ENCODE measurements at places on chromosomes 6 and 20. TPM values are rescaled to one million over a fixed set of nuclear protein-coding genes. Genes with fewer than 3 reads are reported as not detected.

PROKR2 gene
- not detected for total RNA-seq

CRISP3 gene
- not detected for total RNA-seq

PAK5 gene
- total RNA-seq = 0.05 TPM

LTB gene
- 4.6 TPM for total RNA-seq

DACT2 gene
- not detected for total RNA-seq

MRPS10 gene
- total RNA-seq = 123 TPM

VPS52 gene
- 45.3 TPM for total RNA-seq

C6orf15 gene
- total RNA-seq = not detected

OR2J2 gene
- not detected for total RNA-seq

LAMA2 gene
- 3.8 TPM for total RNA-seq

ZC2HC1B gene
- not detected for total RNA-seq

SEL1L2 gene
- not detected for total RNA-seq

HSPA12B gene
- total RNA-seq = 0.05 TPM

- DNase-seq = no peak
These were observed 49.7 kb upstream of the TGM3 start for GRCh38 chr20:2246069-2246491.

GRCh38 chr6:42193491-42193894 is 1.3 kb downstream of the GUCA1B start:
- DNase-seq = peak; percentile 52

DNA sequence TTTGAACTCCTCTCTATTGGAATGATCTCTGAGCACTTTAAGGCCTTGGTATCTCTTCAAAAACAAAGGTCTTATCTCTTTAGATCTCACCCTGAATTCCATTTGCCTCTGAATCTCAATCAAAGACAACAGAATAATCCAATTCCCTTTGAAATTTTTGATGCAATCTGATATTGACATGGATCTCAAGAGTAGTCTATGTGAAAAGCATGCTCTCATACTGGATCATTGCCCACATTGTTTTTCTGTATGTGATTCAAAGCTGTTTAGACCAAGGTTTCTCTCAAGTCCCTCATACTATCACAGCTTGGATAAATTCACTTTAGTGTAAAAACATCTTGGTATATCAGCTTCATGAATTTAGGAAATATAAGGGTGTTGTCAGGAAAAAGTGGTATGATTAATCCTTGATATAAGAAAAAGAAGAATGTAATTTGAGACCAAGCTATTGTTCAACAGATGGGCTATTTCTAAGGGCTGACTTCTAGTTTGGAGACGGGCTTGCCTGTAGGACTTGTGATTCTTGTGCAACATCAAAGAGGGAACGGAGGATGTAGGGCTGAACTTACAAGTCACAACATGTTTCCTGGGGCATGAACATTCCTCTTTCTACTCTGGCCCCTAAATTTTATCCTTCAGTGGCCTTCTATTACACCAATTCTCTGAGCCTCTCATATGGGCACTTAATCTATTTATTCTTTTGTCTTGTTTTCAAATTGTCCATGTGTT is 77.9 kb upstream of the CITED2 start:
- DNase-seq = no peak

DNA sequence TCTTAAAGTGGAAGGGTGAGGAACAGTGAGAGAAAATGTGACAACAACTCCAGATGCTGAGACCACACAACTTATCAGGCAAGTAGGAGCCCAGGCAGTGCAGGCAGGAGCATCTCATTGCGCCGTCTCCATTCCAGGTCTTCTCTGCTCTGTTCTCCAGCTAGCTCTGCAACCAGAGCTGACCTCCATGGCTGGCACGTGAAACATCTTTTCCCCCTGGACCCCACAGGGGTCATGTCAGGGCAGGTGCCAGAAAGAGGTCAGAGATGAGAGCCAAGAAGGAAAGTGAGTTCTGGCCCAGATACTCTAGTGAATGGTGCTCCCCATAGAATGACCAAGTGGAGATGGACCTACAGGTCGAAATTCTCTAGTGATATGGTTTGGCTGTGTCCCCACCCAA is 281.4 kb downstream of the SMOC2 start:
- DNase-seq = no peak

GRCh38 chr6:88890394-88890793 is 73.0 kb downstream of the RNGTT start:
- no peak for DNase-seq

DNA sequence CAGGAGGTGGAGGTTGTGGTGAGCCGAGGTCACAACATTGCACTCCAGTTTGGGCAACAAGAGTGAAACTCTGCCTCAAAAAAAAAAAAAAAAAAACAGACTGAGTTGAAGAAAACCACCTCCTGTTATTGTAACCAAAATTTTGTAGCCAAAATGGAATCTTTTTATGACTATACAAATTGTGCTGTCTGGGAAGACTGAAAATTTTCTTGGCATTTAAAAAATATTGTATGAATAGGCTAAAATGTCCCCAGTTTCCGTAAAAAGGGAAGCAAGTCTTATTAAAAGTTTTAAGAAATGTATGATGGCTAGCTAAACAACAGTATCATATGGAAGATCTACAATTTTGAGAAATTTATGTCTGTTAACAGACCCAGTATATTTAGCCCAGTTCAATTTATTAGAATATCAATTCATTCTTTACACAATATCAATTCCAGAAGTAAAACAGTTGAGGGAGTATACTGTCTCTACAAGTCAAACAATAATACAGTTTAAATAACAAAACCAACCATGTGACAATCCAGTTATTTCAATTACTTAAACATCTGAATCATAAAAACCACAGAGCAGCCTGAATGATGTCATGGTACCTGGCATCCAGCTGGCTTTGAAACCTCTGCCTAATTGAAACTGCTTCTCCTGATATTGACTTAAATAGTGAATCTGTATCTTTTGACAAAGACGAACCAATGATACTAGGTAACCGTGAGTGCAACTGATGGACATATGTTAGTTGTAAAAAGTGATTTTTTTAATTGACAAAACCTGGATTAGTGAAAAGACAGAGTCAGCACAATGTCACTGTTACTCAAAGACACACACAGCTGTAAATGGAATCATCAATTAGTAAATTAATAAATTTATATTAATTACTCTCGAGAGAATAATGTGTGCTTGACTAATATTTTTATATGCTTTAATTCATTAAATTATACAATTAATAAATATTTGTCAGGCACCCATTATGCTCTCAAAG is 166.6 kb upstream of the MARCKS start:
- peak; percentile 93 for DNase-seq

DNA sequence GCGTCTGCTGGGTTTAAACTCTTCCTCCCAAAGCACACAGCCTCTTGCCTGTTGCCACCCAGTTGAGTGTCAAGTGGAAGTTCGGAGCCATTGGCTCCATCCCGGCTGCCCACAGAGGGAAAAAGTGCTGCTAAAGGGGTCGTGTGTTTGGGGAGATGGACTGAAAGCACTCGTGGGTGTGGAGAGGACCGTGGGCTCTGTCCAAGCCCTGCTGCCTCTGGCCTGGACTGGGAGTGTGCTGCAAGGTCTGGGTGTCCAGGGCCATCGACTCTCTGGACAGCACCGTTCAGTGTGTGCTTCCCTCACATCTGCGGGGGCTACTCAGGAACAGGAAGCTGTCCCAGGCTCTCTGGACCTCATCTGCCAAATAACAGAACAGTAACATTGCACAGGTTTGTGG is 269.3 kb downstream of the DLL1 start:
- no peak for DNase-seq

- DNase-seq = peak; percentile 83
These were observed 87.4 kb upstream of the JAG1 start for GRCh38 chr20:10761232-10761631.

DNA sequence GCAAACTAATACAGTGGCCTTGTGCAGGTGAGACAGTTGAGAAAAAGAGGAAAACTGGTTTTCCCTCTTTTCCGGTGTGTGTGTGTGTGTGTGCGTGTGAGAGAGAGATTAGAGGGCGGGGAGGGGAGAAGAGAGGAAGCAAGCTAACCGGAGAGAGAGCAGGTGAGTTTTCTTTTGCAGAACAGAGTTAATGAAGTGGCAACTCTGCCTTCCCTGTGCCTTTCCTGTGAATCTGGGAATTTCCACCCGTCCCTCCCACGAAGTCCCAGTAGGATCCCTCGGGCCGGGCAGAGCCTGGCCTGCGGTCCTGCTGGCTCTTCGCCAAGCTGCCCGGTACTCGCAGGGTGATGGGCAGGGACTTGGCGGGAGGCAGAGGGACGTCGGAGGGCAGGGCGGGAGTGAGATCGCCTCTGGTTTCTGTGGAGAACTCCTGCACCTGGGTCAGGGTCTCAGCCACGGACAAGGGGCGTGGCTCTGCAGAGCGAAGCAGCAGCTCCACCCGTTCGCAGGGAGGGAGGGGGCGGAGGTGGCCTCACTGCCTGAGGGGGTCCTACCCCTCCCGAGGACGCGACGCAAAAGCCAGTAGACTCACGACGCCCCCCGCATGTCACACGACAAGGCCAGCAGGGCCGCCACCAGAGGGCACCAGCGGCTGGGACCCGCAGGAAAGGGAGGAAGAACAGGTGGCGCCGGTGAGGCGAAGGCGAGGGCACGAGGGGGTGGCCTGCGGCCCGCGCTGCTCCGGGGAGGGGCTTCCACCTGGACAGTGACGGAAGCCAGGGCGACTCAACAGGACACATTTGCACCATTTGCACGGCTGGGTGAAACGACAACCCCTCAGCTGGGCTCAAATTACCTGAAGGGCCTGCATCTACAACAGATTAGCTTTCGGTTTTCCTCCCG is 51.2 kb upstream of the RNF182 start:
- DNase-seq = peak; percentile 70

DNA sequence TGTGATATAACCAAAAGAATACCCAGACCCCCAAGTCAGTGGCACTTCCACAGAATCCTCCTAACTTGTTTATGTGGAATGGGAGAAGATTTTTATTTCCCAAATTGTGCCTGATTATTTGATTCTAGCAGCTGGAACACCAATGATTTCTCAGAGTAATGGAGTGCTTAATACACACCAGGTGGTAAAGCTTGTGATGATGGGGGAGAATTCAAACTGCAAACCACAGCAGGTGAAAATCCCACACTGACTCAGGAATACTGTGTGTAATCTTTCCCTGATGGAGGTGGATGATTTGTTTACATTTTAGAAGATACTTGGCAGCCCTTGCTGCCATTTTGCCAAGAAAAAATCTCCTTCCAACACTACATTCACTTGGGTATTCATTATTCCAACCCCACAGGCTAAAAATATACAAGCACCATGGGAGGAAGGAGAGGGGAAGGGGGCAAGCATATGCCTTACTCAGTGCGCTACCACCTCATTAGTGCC is 212.7 kb upstream of the PLN start:
- peak; percentile 15 for DNase-seq

GRCh38 chr6:7413151-7413823 is 23.7 kb downstream of the RIOK1 start:
- no peak for DNase-seq

DNA sequence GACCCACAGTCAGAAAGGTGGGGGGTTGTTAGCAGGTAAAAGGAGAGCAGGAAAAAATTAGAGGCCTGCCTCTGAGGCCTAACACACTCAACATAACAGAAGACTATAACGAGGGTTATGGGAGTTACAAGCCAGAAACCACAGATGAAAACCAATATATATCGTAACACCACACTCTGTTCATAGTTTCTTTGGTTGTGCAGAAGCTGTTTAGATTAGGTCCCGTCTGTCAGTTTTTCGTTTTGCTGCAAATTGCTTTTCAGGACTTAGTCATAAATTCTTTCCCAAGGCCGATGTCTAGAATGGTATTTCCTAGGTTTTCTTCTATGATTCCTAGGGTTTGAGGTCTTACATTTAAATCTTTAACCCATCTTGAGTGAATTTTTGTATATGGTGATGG is 3.7 kb upstream of the MAP3K5 start:
- no peak for DNase-seq

- DNase-seq = no peak
These were observed 30.8 kb downstream of the WRNIP1 start for GRCh38 chr6:2795956-2796355.

- peak; percentile 45 for DNase-seq
These were observed 110.3 kb upstream of the BTN3A2 start for GRCh38 chr6:26254724-26255123.

DNA sequence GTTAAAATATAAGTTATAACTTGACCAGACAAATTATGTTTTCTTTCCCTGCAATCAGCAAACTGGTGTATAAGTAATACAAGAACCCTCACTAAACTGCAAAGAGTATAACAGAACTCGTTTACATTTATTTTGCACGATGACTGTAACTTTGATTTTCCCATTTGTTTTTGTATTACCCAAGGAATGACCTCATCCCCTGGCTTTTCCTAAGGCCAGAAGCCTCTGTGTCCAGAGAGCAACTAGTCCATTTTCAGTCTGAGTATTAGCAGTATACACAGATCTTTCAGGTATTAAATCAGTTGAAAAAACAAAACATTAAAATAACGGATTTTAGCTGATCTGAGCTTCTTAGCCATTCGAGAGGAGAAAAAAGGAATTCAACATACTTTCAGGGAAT is 17.2 kb downstream of the COL19A1 start:
- DNase-seq = peak; percentile 22

GRCh38 chr20:2509794-2510193 is 1.1 kb upstream of the ZNF343 start:
- no peak for DNase-seq

- peak; percentile 79 for DNase-seq
These were observed 15.4 kb upstream of the FOXQ1 start for GRCh38 chr6:1296542-1296941.

GRCh38 chr20:53187392-53188068 is 215.4 kb downstream of the TSHZ2 start:
- DNase-seq = no peak

DNA sequence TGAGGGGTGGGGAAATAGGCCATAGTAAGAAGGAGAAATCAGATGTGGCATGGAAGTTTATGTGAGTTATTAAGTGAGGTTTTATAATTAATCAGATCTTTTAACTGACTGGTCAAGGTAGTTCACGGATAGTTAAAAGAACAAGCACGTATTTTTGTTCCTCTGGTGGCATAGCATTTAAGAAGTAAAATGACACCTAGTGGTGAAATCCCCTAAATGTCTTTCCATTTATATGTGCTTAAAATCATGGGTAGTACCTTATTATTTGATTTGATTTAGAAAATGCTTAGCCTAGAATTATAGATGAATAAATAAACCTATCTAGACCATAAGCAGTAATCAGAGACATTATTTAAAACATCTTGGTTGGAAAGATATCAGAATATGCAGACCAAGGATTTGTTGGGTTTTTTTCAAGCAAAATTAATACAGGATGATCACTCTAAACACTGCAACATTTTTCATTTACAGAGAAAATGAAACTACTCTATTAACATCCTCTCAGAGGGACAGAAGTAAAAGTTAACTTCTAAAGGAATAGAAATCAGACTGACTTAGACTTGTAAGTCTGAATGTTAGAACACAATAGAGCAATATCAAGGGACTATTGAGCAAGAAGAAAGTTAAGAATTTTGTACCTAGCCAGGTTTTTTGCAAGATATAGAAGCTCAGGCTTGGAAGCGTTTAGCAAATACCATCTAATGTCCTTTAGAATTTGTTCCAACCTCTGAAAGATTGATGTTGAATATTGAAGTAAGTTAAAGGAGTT is 81.1 kb downstream of the STXBP5 start:
- peak; percentile 49 for DNase-seq

DNA sequence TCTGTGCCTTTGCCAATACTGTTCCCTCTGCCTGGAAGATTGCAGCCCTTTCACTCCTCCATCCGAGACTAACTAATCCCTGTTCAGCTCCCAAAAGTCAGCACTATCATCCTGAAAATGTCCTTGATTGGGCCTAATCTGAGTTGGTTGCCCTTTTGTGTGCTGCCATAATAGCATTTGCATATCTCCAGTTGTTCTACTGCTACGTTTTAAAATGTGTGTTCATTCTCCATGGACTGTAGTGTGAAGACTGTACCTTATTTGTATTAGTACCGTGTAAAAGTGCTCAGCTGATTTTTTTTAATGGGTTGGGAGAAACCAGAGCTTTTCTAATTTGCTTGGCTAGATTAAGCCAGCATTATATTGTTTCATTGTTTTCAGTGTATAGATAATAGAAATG is 401.3 kb downstream of the LAMA2 start:
- no peak for DNase-seq
